ENCODE measurements at places on chromosomes 3 and 15.

DNA sequence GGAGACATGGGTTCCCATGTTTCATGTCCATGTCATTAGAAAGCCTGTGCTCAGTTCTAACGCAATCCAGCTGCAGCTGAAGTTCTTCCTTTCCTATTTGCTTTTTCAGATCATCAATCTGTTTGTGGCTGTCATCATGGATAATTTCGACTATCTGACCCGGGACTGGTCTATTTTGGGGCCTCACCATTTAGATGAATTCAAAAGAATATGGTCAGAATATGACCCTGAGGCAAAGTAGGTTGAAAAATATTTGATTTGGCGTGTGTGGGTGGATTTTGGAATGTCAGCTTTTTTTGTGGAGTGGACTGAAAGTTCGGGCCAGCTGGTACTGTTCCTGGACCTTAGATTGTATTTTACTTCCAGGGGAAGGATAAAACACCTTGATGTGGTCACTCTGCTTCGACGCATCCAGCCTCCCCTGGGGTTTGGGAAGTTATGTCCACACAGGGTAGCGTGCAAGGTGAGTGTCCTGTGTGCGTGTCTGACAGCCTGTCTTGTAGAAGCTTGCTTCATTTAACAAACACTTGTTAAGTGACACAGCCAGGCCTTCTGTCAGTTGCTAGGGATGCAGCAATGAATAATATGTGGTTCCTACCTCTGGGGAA lies 69.6 kb downstream of the CHDH start:
- peak overlapping the region; percentile 13 for H3K4me3 ChIP-seq
- H3K4me1 ChIP-seq: peaks cover 34% of the 10 kb centered on the region
- no peak for DNase-seq

DNA sequence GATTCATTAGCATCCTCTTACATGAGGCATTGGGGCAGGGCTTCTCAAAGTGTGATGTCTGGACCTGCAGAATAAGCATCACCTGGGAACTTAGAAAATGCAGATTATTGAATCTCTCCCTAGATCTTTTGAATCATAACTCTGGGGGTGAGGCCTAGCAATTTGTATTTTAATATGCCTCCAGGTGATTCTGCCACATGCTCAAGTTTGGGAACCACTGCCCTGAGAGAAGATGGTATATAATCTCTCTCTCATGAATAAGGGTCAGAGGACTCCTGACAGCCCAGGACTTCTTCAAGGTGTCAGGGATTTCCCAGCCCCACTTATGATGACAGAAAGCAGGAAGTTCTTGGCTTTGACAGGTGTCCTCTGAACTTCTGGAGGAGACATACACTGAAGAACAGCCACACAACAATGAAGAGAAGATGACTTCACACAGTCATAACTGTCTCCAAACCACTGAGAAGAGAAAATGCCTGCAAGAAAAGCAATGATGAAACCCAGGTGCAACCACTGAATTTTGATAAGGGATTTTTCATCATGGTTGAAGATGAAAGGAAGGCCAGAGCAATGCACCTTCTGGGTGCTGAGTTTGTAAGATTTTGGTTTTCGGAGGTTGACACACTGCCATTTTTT lies 211.9 kb upstream of the MRPL3 start:
- H3K4me1 ChIP-seq: no peaks in the 10 kb centered on the region
- no peak for DNase-seq
- H3K4me3 ChIP-seq: no peak overlapping the region

GRCh38 chr3:101329016-101329673 lies 8.8 kb upstream of the IMPG2 start:
- no peak overlapping the region for H3K4me3 ChIP-seq
- H3K27me3 ChIP-seq: no peaks in the 10 kb centered on the region
- DNase-seq: no peak
- no peaks in the 10 kb centered on the region for H3K4me1 ChIP-seq
- H3K36me3 ChIP-seq: peaks cover 3% of the 10 kb centered on the region
- H3K27ac ChIP-seq: no peak overlapping the region

- no peaks in the 10 kb centered on the region for H3K4me1 ChIP-seq
- no peak overlapping the region for H3K27ac ChIP-seq
- H3K27me3 ChIP-seq: peaks cover 62% of the 10 kb centered on the region
- no peaks in the 10 kb centered on the region for H3K36me3 ChIP-seq
- DNase-seq: no peak
- H3K4me3 ChIP-seq: no peak overlapping the region
These were observed 300.4 kb upstream of the ROPN1 start for GRCh38 chr3:124292329-124292728.

DNA sequence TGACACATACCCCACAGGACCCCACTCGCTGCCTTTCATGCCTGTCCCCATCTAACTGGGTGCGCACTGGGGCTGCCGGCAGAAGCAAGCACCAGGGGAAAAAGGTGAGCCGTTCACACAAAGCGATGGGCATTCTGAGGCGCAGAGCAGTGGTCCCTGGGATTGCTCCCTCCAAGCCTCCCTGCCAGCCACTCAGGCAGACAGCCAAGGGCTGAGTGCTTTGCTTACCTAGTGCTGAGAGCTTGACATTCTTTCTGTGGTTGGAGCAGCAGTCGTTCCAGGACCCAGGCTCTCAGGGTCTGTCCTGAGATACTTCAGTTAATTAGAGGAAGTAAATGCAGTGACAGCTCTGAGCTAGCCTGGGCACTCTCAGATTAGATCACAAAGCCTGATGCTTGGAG lies 5.7 kb downstream of the ESYT3 start:
- H3K27ac ChIP-seq: peak overlapping the region; percentile 46
- no peak overlapping the region for H3K4me3 ChIP-seq
- no peaks in the 10 kb centered on the region for H3K36me3 ChIP-seq
- DNase-seq: peak; percentile 38

GRCh38 chr15:63111481-63111880 lies 10.2 kb upstream of the LACTB start:
- peak overlapping the region; percentile 84 for H3K27ac ChIP-seq
- peaks cover 46% of the 10 kb centered on the region for H3K4me1 ChIP-seq
- H3K27me3 ChIP-seq: no peaks in the 10 kb centered on the region
- DNase-seq: no peak
- no peaks in the 10 kb centered on the region for H3K36me3 ChIP-seq
- H3K4me3 ChIP-seq: no peak overlapping the region

- peak overlapping the region; percentile 72 for H3K4me3 ChIP-seq
- peaks cover 51% of the 10 kb centered on the region for H3K4me1 ChIP-seq
- peaks cover 13% of the 10 kb centered on the region for H3K36me3 ChIP-seq
- no peaks in the 10 kb centered on the region for H3K27me3 ChIP-seq
- DNase-seq: peak; percentile 92
These were observed 375 bp downstream of the HEG1 start for GRCh38 chr3:125055331-125055912.

- peak; percentile 83 for DNase-seq
- no peak overlapping the region for H3K27ac ChIP-seq
- no peaks in the 10 kb centered on the region for H3K4me1 ChIP-seq
- no peaks in the 10 kb centered on the region for H3K36me3 ChIP-seq
- no peak overlapping the region for H3K4me3 ChIP-seq
- H3K27me3 ChIP-seq: peaks cover 3% of the 10 kb centered on the region
These were observed 64.4 kb upstream of the SNRPA1 start for GRCh38 chr15:101359365-101359947.

GRCh38 chr3:158100681-158101080 lies 5.5 kb downstream of the SHOX2 start:
- peaks cover 36% of the 10 kb centered on the region for H3K27me3 ChIP-seq
- no peak for DNase-seq
- H3K4me1 ChIP-seq: peaks cover 6% of the 10 kb centered on the region
- H3K4me3 ChIP-seq: no peak overlapping the region
- no peak overlapping the region for H3K27ac ChIP-seq

DNA sequence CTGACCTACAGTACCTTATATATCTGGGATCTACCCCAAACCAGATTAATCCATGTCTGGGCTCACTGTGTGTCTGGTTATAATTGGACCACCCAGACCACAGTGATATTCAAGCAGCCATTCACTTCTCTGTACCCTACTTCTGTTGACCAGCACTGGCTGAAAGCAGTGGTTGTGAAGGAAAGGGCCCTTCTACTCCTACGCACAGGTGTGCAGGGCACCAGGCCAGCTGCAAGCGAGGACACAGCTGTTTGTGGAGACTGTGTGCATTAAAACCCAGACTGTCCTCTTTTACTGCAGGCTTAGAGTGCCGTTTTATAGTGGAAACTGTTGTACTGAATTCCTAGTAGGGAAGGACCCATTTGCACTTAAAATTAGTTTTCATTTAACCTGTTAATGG lies 29.5 kb downstream of the CTDSPL start:
- no peaks in the 10 kb centered on the region for H3K27me3 ChIP-seq
- no peak overlapping the region for H3K27ac ChIP-seq
- H3K4me3 ChIP-seq: no peak overlapping the region
- no peaks in the 10 kb centered on the region for H3K4me1 ChIP-seq
- no peak for DNase-seq

DNA sequence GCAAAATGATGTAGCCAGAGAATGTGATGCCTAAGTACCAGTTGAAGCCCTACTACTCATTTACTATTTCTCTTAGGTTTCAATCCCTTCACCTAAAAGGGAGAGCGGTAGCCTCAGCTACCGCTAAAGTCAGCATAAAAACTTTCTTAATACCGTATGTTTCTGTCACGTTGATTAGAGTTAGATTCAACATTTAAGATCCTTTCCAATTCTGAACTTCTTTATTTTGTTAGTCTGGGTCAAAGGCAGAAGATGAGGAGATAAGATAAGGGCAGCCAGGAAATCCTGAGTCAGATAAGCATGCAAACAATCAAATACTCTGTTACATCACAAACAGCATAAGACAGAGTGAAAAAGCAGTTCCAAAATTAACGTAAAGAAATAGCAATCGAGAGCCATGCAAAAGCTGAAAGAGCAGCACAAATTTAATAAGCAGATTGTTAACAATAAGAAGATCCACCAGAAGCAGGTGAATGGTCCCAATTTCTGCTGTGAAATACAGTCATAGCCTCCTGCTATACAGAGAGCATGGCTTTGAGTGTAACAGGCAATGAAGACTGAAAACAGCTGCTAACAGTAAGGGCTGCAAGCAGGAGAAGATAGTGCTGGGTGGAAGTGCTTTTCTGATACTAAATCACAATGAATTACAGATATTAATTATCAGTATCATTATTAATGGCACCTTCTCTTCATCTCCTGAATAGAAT lies 3.0 kb downstream of the TMEM207 start:
- peaks cover 3% of the 10 kb centered on the region for H3K4me1 ChIP-seq
- H3K27ac ChIP-seq: no peak overlapping the region
- H3K36me3 ChIP-seq: no peaks in the 10 kb centered on the region
- H3K4me3 ChIP-seq: no peak overlapping the region
- H3K27me3 ChIP-seq: no peaks in the 10 kb centered on the region
- no peak for DNase-seq

DNA sequence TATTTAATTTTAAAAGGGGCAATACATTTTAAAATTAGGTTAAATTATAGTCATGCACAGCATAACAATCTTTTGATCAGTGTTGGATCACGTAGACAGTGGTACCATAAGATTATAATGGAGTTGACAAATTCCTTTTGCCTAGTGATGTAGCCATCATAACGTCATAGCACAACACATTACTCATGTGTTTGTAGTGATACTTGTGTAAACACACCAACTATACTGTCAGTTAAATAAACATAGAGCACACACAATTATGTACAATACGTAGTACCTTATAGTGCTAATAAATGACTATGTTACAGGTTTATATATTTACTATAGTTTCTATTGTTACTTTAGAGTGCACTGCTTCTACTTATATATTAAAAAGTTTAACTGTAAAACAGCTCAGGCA lies 31.2 kb downstream of the FOXB1 start:
- H3K27ac ChIP-seq: no peak overlapping the region
- no peak for DNase-seq
- H3K4me1 ChIP-seq: no peaks in the 10 kb centered on the region
- H3K27me3 ChIP-seq: peaks cover 32% of the 10 kb centered on the region
- H3K36me3 ChIP-seq: no peaks in the 10 kb centered on the region
- H3K4me3 ChIP-seq: no peak overlapping the region

DNA sequence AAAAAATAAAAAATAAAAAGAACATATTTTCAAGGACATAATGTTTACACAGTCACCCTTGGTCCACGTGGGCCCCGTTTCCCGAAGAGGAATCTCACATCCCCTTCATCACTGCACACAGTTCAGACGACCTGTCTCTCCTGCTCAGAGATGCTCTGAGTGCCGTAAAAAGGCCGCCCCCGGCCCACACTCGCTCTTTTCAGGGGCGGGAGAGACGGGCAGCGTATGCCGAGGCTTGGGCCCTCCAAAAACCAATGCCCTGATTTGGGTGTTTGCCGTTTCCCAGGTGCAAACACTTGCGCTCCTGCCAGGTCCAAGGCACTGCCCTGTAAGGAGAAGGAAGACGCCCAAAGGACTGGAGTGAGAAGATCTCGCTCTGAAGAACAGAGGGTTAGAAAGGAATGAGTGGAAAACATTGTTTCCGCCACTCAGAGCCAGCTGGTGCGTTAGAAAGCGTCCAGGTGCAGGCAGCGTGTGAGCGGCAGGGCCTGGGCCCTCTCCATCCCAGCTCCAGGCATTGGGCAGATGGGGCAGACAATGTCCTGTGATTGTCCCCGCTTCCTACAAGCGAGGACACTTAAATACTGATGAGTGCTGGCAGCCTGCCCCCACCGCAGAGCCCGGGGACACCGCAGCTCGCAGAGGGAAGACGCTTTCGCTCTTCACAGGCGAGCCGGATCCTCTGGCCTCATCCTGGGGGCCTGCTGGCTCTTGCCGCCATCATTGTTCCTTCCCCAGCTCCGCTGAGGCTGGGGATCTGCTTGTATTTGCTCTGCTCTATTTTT lies 53.2 kb downstream of the NIPA2 start:
- H3K27me3 ChIP-seq: no peaks in the 10 kb centered on the region
- no peak overlapping the region for H3K4me3 ChIP-seq
- H3K27ac ChIP-seq: no peak overlapping the region
- peaks cover 25% of the 10 kb centered on the region for H3K36me3 ChIP-seq
- DNase-seq: no peak

- no peak for DNase-seq
- no peak overlapping the region for H3K27ac ChIP-seq
- no peak overlapping the region for H3K4me3 ChIP-seq
- H3K27me3 ChIP-seq: no peaks in the 10 kb centered on the region
- no peaks in the 10 kb centered on the region for H3K36me3 ChIP-seq
These were observed 58.5 kb upstream of the SAMMSON start for GRCh38 chr3:69941037-69941436.

DNA sequence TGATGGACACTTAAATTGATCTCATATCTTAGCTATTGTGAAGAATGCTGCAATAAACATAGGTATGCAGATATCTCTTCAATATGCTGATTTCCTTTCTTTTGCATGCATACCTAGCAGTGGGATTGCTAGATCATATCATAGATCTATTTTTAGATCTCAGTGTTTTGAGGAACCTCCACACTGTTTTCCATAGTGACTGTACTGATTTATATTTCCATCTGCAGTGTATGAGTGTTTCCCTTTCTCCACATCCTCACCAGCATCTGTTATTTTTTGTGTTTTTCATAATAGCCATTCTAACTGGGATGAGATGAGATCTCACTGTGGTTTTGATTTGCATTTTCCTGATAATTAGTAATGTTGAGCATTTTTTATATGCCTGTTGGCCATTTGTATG lies 17.1 kb upstream of the RASA2 start:
- H3K27ac ChIP-seq: no peak overlapping the region
- peaks cover 22% of the 10 kb centered on the region for H3K4me1 ChIP-seq
- no peak for DNase-seq
- H3K4me3 ChIP-seq: no peak overlapping the region
